ENCODE measurements at places on chromosomes 7 and 10.

DNA sequence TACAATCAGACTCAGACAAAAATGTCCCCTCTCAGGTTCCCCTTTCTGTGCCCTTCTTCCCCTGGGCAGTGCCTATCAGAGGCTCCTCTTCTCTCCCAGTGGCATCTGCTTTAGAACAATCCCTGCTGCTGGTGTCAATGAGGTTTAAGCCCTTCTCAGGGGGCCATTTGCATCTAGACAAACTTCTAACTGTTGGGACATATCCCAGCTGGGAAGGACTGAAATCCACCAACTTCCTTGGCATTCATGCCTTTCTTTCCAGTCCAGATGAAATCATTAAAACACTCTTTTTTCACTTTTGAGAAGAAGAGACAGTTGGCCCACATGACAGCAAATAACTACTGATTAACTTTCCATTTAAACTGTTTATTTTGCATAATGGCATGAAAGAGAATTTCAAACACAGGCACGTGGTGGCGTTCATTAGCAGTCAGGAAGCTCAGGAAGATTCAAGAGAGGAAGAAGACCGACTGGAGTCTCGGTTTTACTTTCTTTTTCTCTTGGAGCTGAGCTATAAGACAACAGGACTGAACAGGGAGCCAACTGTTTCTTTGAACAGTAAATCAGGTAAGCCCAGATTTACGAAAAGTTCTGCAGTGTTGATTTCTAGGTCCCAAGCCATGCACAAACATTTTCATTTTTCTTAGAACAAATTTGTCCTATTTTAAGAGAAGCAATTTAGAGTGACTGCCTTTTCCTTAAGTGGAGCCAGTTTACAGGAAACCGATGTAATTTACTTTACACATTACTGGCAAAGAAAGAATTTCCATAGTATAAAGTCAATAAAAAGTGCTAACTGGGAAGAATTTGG is at the start of gene GIMAP2:
Gene GIMAP2 (plus strand): TSS at position 488 of the 811 bp plus-strand sequence. CDS start 1,354 bp downstream, outside the sequence.
- DNase-seq: peak; percentile 60

DNA sequence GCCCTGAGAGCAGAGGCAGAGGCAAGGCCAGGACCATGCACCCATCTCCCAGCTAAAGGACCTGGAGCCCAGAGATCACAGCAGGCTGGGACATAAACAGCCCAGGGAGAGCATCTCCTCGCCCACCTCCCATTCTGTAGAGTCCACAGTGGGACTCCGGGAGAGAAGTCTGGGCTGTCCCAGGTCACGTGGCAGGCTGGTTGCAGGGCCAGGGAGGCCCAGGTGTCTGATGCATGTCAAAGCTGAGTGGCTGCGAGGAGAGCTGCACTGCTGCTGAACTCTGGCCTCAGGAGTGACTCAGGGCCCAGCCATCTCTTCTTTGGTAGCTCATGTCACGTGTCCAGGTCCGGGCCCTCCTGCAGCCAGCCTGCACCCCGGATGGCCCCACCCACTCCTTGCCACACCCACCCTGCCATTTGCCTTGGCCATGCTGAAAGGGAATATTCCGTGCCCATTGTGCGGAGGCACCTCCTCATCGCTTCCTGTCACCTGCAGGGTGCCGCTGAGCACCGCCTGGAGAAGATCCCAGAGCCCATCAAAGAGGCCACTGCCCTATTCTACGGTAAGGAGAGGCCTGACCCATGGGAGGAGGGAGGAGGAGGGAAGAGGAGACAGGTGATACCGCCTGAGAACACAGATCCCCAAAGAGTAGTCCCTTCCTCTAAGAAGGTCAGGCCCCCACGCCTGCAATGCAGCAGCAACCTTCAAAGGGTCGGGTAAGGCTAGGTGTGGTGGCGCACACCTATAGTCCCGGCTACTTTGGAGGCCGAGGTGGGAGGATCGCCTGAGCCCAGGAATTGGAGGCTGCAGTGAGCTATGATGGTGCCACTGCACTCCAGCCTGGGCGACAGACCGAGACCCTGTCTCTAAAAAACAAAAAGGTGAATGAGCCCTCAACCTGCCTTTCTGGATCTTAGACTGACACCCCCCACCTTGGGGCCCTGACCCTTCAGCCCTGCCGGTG is 12.6 kb upstream of the SH2B2 start:
- no peak for DNase-seq

- no peak for DNase-seq
Observed at GRCh38 chr10:59752278-59752940, 846 bp downstream of the MRLN start.

GRCh38 chr10:98186681-98187080 is 52.2 kb downstream of the R3HCC1L start:
- no peak for DNase-seq

- DNase-seq: no peak
Observed at GRCh38 chr7:81300753-81301152, 381.9 kb upstream of the SEMA3C start.

DNA sequence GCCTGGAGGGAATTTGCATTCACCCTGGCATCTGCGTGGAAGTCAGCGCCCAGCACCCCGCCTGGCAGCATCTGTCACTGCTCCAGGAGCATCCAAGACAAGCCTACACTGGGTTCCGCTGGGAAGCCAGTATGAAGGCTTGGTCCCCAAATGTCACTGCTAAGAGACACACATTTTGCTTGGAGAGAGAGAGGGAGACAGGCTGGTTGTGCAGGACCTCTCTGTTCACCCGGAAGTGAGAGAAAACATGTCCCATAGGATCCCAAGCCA is 119.5 kb downstream of the SEC23IP start:
- DNase-seq: no peak

DNA sequence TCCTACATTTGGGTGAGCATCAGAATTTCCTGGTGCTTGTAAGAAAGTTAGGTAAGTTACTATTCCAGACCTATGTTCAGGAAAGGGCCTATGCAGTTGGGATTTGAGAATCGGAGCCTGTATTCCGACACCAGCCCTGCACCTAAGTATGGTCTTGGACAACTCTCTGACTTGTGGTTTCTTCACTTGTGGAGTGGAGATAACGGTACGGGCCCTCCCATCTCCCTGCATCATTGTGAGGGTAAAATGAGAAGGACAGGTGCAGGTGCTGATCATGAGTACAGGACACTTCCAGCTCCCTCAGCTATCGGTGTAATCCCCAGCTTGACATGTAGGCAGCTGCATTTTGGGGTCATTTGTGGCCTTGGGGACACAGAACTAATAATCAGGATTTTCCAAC is 138.3 kb upstream of the NAMPT start:
- DNase-seq: no peak

DNA sequence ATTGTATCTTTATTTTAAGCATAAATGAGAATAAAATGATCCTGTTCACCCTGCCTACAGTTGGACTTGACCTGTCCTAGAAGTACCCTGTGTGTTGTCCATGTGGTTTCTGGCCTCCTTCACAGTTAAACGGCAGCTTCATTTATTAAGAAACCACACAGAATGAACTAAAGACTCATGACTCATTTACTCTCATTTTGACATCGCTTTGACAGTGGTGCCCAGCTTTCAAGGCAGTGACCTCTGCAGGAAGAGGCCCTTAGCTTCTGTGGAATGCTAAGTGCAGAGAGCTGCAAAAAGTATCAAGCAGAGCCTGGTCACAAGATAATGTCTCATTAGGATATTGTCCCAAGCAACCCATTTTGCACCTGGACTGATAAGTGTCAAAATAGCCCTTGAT is 93.4 kb downstream of the AVL9 start:
- DNase-seq: peak; percentile 59

DNA sequence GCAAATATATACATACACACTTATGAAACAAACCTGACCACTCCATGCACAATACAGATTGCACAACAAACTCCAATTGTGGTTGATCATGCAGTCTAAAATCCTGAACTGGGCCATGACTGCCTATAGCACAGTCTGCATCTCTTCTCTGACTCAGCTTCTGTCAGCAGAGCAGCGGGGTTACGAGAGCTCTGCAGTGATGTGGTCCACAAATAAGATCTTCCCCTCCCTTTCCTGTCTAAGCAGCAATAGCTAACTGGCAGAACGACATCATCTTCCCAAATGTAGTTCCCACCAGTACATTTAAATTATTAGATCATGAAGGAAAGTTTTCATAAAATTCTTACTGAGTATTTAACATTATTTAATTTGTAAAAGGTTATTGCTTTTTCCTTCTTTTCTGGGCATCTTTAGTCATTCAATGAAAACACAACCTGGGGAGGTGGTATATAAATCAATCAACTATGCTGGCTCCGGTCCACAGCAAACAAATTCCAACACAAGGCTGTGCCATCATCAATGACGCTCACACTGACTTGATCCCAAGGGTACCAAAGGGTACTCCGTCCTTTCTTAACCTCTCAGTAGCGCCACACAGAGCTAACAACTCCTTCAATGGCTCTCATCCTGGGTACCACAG is 17.1 kb downstream of the ARHGAP21 start:
- DNase-seq: no peak

DNA sequence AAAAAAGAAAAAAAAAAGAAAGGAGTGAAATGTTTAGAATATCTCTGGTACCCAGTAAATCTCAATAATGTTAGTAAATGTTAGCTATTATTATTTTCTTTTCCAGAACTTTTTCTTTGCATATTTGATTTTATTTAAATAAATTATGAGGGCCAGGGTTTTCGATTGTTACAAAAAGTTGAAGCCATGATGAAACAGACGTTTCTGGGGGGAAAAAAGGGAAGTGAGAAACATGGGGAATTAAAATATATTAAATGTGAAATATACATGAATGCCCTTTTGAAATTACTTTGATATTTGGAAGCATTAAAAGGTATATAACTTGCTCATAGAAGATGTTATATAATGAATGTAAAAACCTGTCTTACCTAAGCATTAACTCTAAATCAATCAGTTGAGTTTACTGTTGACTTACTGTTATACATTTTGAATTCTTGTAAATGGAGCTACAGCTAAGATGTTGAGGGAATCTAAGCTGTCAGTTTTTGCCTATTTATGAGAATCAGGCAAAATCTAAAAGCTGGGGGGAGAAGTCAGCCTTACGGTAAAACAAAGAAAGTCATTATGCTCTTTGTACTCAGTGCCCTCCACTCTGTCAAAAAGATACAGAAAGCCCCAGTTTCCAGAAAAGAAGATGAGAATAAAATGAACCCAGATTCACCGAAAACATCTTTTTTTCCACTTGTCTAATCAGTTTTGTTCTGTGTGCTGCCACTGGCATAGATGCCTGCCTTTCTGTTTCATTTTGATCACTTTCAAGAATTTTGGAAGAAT is 30.0 kb upstream of the KDM7A start:
- no peak for DNase-seq

DNA sequence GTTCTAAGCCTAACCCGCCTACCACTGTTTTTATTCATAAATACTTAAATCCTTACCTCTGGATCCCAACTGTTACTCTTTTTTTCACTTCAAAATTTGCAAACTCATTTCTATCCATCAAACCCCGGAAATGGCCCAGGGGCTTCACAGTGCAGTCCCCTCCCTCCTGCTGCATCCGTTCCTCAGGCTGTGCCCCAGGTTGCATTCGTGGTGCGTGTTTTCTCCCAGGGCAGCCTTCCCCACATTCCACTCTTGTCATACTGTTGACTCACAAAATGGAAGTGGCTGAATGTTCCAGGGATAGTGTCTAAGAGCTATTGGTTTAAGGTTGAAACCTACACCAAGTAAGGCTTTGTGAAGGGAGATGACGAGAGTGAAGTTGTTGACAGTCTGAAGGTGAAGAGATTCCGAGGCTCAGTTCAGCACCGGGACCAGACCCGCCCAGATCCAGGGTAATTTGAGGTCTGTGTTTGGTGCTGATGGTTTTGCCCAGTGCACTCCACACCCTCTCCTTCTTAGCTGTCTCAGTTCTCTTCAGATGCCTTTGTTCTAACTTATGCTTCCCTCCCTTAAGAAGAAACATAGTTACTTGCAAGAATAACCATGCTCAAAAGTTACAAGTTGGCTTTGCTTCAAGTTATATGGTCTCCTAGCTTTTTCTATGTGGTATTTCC is 7.7 kb downstream of the INSIG1 start:
- DNase-seq: no peak

DNA sequence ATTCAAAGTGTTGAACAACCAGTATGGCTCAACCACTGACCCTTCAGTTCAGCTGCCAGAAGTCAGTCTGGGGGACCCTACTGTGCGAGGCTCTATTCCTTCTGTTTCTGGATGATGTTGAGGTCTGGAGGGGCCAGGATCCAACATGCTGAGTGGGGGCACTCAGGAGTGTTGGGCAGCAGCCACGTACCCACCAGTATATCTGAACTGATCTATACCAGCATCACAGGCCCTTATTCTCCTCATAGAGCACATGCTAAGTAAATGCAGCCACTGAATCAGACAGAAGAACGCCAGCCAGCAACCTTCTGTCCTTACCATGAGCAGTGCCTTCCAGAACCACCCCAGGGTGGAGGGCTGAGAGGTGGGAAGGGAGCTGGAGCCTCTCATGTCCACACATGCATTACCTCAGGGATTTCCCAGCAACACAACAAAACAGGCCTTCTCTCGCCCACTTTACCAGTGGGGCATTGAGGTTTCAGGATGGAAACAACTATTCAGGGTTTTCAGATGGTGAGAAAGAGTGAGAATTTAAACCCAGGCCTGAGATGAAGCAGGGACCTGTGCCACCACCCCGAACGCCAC is 6.8 kb upstream of the MSMB start:
- DNase-seq: no peak

DNA sequence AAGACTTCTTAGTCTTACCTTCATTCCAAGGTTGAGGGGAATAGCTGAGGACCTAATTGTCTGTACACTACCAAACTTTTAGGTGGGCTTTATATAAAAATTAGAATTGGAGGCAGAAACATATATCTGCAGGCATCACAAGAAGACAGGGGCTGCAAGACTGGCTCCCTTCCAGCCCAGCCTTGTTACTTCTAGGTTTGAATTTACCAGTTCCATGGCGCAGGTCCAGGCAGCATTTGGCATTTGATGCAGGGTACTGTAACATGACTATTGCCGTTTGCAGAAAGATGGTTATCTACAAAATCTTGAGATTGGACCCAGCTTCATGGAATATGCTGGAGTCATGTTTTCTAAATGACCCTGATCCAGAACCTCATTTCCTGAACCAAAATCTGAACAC is 105.4 kb upstream of the RHOBTB1 start:
- DNase-seq: no peak

DNA sequence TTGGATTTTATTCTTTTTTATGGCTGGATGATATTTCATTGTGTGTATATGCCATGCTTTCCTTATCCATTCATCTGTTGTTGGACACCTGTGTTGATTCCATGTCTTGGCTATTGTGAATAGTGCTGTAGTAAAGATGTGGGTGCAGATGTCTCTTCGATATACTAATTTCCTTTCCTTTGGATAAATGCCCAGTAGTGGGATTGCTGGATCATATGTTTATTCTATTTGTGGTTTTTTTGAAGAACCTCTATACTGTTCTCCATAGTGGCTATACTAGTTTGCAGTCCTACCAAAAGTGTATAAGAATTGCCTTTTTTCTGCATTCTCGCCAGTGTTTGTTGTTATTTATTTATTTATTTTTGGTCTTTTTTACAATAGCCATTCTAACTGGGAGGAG is 159.8 kb downstream of the WNT2 start:
- DNase-seq: no peak

DNA sequence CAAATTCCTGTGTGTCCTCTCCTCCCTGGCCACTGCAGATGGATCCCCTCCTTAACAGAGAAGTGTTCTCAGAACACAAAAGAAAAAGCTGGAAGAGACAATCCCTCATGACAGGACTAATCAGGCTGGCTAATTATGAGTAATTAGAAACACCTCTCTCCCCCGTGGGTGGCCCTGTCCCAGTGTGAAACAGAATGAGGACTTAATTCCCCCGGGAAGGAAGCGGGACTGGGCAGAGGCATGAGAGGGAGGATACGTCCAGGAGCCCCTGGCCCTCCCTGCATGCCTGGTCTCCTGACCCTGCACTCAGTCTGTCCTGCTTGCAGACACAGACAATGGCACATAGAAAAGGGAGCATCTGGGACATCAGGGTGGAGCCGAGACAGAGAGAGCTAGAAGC is 7.6 kb upstream of the ADCYAP1R1 start:
- DNase-seq: no peak
